ENCODE measurements at places on chromosomes 3 and 15.

- peak; percentile 42 for DNase-seq
Measured at GRCh38 chr15:64096668-64097384, 1.0 kb downstream of the SNX1 start.

DNA sequence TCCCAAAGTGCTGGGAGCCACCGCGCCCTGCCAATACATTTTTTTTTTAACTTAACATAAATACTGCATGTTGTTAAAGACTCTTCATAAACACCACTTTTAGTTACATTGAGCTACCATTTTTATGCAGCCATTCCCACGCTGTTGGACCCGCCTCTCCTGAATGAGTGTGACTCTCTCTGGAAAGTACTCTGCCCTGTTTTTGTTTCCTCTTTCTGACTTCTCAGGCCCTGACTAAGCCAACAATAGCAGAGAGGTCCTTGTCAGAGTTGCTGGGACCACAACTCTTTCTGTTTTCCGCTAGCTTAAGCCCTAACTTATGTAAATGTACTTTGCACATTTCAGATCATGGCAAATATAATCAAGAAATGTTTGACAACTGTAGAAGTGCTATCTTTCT lies 35.2 kb downstream of the PARP15 start:
- no peak for DNase-seq

DNA sequence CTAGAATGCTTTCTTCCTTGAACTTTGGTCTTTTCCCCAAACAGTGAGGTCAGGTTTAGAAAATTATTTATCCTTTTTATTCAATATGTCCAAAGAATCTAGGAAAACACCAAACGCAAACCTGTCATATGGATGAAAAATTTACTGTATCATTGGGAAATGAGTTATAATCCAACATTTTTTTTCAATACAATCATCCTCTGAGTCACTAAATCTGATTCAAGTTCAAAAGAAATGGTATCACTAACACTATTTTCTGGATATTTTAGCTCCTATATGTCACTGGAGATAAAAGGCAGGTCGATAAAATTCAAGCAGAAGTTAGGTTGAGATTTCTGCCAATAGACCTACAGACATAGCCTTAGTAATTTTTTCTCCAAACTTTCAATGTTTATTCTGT lies 591.6 kb upstream of the AGTR1 start:
- DNase-seq = no peak

DNA sequence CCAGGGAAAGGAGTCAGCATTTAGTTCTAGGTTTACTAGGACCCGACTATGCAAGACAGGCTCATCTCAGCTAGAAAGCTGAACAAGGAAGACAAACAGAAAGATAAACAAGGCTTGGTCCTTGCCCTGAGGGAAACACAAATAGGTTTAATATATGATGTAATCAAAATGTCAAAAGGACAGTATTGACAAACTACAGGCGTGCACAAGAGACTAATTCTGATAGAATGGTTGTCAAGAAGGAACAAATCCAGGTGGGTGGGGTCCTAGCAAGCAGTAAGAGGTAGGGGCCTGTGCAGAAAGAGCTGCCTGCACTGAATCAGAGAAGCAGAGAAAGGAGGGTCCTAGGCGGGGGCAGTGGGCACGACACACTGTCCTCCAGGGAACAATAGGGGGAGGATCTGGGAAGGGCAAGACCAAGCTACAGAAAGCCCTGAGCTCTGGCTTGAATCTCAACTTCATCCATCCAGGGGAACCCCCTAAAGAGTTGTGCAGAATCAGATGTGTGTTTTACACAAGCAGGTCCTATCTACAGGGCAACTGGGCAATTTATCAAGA lies 23.4 kb downstream of the RFTN1 start:
- no peak for DNase-seq

DNA sequence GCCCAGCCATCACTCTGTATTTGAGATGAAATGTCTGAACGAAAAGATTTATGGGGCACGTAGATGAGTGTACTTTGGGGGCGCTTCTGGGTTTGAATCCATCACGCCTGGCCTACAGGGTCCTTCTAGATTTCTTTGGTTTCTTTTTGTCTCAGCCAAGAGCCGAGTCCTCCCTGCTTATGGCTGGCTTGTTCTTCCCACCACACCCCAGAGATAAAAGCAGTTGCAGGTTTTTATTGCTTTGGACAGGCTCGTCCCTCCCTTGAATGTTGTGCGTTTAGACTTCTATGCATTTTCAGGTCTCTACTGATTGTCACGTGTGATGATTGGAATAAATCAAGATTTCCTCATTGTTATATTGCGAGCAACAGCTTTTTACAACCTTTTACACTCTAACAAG lies 104.8 kb upstream of the CHRNA7 start:
- DNase-seq = no peak

- DNase-seq = no peak
Measured at GRCh38 chr3:117630469-117630868, 920.9 kb downstream of the TUSC7 start.

DNA sequence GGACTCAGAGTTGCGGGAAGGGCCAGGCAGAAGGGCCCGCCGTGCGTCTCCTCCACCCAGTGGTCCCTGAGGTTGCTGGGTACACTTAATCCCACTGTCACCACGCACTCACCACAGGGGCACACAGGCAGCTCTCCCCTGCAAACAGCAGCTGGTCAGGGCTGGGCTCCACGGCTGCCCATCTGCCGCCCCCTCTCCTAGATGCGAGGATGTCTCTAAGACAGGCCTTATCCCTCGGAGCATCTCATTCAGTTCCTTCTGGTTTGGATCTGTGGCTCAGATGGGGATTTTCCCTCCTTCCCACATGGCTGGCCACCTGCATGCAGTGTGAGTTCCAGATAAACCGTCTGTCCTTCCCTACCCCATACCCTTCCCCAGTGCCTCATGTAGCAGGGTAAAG lies 26.3 kb downstream of the MRPS11 start:
- no peak for DNase-seq

Data from RPMI8226 (cell line).